GM12892 (cell line): ENCODE measurements at places on chromosomes 12 and 14.

DNA sequence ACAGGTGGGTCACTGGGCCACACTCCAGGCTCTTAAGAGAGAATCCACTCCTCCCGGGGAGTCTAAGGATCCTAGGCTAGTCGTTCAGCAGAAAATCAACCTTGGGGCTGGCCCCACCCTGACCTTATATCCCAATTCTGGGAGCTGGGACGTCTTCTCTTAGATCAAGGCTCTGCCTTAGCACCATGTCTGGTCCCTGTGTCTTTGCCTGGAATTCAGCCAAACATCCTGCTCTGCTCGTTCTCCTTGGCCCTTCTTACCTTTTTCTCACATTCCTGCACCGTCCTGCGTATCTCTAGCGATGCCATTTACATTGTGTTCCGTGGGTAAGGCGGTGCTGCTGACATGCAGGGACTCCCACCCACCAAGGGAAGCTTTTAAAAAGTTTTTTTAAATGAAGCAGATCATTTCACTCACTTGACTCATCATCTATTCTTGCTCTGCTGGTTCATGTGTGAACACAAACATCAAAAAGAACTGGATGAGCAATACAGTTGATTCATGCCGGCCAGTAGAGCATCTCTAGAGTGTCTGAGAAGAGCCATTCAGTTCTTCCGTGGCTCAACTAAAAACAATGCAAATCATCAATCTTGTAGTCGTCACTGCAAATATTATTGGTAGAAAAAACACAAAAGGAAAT, 50.2 kb downstream of the KCNK13 start:
- no peak for DNase-seq

- no peak for DNase-seq
Measured at GRCh38 chr14:83568141-83568540, 1961.8 kb upstream of the FLRT2 start.

- DNase-seq: no peak
Measured at GRCh38 chr12:101650346-101651117, 46.9 kb upstream of the CHPT1 start.

DNA sequence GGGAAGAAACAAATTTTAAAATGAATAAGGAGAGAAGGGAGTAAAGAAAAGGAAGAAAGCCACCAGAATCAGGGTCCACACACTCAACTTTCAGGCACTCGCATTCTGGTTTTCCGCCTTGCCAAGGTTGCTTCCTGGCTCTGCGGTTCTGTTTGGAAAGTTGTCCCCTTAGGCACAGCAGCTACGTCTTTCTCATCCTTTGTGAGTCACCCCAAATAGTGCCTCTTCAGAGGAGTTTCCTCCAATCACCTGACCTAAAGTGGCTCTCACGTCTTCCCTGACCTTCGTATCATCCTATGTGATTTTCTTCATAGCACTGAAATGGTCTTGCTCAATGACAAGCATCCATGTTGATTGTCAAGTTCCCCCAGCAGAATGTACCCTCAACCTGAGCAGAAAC, 99.5 kb upstream of the TMCC3 start:
- DNase-seq: no peak
